ENCODE measurements at places on chromosomes 3 and 15.

- DNase-seq = no peak
Observed at GRCh38 chr3:121552379-121552778, 6.6 kb upstream of the POLQ start.

GRCh38 chr3:171283183-171283847, 176.9 kb downstream of the TNIK start:
- no peak for DNase-seq

DNA sequence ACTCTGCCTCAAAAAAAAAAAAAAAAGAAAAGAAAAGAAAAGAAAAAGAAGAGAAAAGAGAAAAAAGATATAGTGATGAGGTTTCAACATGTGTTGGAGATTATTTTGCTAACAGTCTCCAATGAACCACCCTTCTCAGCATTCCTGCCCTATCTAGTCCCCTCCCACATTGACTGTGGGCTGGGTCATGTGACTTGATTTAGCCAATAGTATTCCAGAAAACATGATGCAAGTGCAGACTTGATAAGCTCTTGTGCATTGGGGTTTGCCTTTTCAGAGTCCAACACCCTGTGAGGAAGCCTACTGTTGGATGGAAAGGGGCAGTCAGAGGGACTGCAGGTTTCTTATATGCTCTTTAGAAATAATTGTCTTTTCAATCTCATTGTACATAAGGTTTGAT, 37.8 kb upstream of the MED12L start:
- DNase-seq = no peak

- peak; percentile 52 for DNase-seq
Observed at GRCh38 chr15:77021803-77022381, 27.0 kb downstream of the PSTPIP1 start.

GRCh38 chr3:170007031-170007663, 30.6 kb upstream of the GPR160 start:
- peak; percentile 79 for DNase-seq

DNA sequence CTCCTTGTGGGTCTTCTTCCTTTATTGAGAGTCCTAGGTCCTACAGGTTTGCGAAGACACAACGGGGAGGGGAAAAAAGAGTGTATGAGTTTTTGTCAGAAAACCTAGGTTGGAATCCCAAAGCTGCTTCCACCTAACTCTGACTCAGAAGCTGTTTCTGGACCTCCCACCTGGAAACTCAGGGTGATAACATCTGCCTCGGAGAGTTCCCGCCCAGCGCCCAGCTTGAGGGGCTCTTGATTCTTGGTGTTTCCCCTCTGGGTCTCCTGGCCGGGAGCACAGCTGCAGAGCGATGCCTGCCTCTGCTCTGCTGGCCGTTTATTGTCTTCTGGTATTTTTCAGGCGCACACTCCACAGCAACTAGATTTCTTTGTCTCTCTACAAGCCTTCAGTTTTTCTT, 52.9 kb upstream of the MYZAP start:
- no peak for DNase-seq

GRCh38 chr15:88656760-88657221, 18.0 kb downstream of the ISG20 start:
- no peak for DNase-seq

GRCh38 chr15:47427463-47427862, 289.8 kb upstream of the SEMA6D start:
- no peak for DNase-seq

DNA sequence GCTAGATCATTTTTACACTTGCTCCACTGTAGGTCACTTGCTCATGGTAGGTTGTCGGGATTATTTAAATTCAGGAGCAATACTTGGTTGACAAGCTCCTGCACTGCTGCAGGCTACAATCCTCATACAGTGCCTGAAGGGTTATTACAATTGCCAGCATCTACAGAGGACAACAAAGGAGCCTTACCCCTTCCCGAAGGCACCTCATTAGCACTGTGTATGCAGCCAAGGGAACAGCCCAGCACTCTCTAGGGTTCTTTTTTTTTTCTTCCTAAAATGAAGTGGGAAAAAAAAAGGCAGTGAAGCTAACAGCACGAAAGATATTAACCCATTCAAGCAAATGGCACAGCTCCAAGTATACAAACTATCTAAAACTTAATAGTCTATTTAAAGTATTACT, 142.7 kb downstream of the ULK4 start:
- DNase-seq = no peak

GRCh38 chr15:93034512-93034911, 54.5 kb downstream of the RGMA start:
- no peak for DNase-seq

DNA sequence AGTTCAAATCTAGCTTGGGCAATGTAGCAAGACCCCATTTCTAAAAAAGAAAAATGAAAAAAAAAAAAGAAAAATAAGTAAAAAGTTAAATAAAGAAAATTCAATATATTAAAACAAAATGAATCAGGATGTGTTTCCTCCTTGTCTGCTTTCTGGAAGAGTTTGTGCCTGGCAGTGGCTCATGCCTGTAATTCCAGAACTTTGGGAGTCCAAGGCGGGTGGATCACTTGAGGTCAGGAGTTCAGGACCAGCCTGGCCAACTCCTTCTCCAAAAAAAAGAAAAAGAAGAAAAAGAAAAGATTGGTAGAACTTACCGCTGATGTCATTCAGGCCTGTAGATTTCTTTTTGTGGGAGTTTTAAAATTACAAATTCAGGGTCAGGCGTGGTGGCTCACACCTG, 36.8 kb downstream of the DAG1 start:
- no peak for DNase-seq

GRCh38 chr15:58387130-58387529, 44.7 kb upstream of the LIPC start:
- DNase-seq = no peak

DNA sequence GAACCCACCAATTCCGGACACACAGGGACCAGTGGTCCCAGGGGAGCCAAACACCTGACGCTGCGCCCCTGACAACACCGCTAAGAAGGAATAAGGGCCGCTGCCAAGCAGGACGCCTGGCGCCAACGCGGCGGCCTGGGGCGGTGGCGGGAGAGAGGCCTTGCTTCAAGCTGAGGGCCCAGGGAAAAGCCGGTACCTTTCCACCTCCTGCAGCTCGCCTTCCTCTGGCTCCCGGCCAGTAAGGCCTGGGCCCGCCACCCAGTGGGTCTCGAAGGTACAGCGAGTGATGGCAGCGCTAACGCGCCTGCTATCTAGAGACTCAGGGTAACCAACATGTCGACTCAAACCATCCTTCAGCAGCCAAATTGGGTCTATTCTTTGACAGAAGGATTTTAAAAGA, 1074.1 kb downstream of the SI start:
- DNase-seq = no peak

GRCh38 chr15:31383139-31383538, 56.5 kb downstream of the KLF13 start:
- no peak for DNase-seq

GRCh38 chr3:183775781-183776180, 49.6 kb downstream of the MAP6D1 start:
- no peak for DNase-seq

DNA sequence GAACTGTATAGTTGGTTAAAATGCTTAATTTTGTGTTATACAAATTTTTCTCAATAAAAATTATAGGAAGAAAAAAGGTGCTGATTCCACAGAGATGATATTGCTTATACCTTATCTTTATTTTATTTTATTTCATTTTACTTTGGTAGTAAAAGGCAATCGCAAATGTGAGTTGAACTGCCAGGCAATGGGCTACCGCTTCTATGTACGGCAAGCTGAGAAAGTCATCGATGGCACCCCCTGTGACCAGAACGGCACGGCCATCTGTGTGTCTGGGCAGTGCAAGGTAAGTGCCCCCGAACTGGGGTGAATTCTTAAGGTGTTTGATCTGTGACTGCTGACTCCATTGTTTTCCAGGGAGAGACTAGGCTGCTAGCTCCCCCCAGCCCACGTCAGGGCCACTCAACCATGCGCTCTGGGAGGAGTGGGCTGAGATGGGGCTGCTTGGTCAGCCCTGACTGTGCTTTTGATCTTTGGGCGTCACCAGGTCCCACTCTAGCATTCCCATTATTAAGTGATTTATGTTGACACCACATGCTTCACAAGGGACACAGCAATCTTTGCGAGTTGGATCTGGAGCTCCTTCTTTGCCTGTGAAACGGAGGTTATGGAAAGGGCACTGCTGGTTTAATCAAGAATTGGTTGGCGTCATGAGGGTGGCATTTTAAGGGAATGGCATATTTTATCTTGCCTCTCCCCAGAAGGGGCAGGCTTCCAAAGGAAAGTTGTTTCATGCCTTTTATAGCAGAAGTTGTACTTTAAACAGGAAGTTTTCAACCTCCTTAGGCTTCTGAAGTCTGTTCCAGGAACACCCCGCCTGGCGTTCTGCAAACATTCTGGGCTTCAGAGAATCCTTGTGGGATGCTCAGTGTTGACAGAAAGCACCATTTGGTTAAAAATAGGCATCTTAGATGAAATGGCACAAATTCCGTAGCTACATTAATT, 296.5 kb downstream of the THSD4 start:
- DNase-seq = no peak

- DNase-seq = no peak
Observed at GRCh38 chr15:39213385-39213840, 367.5 kb upstream of the THBS1 start.

DNA sequence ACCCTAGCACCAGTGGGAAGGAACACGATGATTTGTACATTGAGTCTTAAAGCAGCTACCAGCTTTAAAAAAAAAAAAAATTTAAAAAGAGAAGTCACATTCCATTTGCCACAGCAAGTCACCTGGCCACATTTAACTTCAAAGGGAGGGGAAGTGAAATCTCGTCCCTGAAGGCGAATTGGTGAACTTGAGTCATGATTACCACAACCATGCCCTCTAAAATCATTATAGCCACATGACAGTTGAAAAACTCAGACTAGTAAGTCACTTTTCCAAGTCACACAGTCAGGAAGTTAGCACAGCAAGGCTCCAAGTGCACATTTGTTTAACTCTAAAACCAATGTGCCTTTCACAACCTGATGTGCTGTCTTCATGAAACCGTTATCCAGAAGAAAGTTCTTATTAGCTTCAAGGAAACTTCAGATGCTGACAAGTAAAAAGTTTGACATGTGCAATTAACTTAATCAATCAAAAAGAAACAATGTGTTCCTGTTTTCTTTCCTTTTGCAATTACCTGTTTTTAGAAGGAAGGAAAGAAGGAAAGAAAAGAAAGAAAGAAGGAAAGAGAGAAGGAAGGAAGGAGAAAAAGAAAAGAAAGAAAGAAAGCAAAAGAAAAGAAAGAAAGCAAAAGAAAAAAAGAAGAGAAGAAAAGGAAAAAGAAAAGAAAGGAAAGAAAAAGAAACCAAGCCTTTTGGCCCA, 8.3 kb upstream of the THSD4 start:
- no peak for DNase-seq

GRCh38 chr3:37536840-37537239, 324.8 kb upstream of the CTDSPL start:
- DNase-seq = peak; percentile 7

GRCh38 chr3:52842424-52842823, 7.6 kb upstream of the MUSTN1 start:
- no peak for DNase-seq

- peak; percentile 6 for DNase-seq
Observed at GRCh38 chr3:51270559-51270958, 114.5 kb upstream of the MANF start.

GRCh38 chr15:69025320-69025719, 10.8 kb downstream of the NOX5 start:
- no peak for DNase-seq

DNA sequence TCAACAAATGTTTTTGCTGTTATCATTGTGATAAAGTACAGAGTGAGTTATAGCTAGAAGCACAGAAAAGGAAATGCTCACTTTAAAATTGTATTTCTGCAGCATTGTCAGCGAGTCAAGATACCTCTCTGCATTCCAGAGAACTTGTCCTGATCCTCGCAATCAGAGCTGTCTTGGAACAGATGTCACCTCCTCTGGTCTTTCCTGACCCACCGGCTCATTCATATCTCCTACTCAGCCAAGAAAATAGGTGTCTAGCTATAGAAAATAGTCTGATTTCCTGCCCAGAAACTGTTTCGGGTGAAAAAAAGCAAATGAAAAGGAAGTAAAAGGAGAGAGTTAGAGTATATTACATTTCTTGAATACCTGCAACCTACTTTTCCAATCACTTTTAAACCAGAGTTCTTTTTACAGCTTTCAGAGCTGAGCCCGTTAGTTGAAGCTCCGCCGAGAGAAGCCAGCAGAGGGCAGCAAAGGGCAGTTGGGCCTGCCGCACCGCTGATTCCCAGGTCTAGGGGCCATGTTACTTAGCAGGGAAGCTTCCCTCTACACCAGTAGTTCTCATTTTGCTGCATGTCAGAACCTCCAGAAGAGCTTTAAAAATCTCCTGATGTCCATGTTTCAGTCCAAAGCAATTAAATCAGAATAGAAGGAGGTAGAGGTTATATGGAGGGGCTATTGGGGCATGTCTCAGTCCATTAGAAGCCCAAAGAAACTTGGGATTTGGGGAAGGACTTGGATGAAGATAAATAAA, 185.7 kb upstream of the THRB start:
- peak; percentile 62 for DNase-seq

GRCh38 chr3:143171141-143171980, 51.8 kb downstream of the CHST2 start:
- peak; percentile 76 for DNase-seq

DNA sequence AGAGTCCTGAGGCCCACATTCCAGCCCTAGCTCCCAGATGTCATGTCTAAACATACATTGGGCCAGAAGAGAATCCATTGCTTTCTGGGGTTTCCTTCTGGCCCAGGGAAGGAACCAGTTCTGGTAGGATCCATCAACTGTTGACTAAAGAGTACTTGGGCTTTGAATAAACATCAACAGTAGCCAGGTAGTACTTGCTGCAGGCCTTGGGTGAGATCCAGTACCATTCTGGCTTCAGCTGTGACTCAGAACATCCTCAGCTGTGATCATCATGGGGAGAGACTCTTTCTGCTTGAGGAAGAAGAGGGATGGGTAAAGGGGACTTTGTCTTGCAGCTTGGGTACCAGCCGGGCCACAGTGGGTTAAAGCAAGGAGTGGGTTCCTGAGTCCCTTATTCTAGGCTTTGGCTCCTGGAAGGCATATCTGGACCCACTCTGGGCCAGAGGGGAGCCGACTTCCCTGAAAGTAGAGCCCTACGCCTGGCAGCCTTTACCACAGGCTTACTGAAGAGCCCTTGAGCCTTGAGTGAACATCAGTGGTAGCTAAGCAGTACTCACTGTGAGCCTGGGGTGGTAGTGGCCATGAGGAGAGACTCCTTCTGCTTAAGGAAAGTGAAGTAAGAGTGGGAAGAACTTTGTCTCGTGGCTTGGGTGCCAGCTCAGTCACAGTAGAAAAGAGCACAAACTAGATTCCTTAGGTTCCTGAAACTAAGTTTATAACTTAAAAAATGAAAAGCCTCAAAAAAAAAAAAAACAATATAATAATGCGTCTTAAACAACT, 128.3 kb downstream of the GOLIM4 start:
- no peak for DNase-seq

DNA sequence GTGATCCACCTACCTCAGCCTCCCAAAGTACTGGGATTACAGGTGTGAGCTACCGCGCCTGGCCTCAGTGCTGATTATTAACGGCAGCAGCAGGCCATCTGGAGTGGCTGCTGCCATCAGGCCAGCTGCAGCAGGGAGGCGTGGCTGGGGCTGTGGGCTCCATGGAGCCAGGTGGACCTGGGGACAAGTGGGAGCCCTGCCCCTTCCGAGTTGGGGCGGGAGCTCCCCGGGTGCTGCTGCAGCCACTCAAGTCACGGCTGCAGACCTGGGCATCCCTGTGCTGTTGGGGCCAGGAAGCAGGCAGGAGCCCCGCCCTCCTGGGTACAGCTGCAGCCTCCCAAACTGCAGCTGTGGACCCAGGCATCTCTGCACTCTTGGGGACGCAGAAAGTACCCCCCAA, 23.9 kb downstream of the LRRC49 start:
- DNase-seq = no peak
